ENCODE measurements at places on chromosomes 7 and 10.

- DNase-seq = no peak
Measured at GRCh38 chr7:33642312-33642711, 263.0 kb upstream of the BMPER start.

DNA sequence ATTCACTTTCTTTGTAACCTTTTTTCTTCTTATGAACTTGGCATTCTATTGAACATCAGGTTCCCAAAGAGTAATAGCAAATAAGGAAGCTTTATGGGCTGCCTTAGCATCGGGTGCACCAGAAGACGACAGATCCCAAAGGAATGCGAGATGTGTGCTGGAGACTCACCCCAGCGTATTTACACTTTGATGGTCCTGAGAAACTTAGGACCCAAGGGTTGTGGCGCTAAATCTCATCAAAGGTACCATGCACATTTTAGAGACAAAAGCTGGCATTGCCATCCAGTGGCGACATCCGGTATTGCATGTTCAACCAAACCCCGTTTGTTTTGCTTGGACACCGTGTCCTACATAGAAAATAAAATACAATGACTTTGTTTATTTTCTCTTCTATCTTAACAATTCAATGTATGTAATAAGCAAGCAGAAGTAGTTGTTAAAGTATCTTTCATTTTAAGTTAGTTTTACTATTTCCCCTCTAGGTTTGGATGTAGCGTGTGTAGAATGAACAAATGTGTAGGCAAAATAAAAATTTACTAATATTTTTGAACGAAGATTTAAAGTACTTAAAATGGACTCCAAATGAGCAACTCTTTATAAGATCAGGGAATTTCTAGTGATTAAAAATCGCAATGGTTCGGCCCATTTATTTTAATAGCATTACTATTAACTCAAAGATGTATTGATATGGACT lies 1154.8 kb downstream of the GATA3 start:
- DNase-seq = peak; percentile 3

DNA sequence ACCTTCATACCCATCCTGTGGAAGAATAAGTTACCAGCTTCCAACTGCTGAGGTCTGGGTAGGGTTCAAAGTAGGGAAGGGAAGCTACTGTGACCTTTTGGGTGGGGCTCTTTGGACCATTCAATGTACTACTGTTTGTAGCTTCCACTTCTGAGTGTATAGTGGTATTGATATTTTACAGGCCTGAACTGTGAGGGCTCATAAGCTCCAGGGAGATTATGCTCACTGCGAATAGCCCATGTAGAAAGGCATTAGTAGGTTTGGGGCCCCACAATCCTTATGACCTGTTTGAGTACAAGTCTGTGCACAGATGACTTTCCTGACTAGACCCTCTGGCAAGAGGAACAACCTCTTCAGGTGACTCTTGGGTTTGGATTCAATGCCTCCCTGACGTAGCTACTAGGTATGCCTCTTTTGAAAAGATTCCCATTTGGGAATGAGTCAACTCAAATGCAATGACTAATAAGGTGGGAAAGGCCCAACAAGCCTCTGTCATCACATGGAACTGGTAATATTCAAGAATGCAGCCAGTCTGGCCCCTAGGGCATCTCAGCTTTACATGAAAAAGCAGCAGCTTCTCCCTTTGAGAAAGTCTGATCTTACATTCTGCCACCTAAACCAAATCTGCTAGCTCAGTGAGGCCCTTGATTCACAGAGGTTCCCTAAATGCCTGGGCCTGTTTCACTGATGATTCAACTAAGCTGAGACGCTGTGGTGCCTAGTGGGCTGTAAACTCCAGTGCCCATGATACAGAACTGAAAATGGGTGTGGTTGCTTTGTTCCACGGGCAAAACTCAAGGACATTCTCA lies 79.8 kb downstream of the ABI1 start:
- DNase-seq = no peak

DNA sequence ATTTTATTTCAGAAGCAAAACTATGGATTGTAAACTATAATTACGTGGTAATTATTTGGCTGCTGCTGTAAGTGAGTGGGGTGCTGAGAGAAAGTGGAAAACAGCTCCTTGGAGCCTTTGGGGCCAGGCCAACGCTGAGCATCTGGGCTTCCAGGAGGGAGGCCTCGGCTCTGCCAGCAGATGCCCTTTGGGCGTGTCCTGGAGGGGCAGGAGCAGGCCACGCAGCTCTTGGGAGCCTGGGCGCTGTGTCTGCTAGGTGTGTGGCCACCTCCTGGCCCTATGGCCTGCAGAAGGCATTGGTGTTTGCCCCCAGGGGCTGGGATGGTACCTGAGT lies 423.3 kb downstream of the GLRX3 start:
- DNase-seq = no peak

GRCh38 chr7:113137241-113137640 lies 18.9 kb upstream of the SMIM30 start:
- DNase-seq = no peak

DNA sequence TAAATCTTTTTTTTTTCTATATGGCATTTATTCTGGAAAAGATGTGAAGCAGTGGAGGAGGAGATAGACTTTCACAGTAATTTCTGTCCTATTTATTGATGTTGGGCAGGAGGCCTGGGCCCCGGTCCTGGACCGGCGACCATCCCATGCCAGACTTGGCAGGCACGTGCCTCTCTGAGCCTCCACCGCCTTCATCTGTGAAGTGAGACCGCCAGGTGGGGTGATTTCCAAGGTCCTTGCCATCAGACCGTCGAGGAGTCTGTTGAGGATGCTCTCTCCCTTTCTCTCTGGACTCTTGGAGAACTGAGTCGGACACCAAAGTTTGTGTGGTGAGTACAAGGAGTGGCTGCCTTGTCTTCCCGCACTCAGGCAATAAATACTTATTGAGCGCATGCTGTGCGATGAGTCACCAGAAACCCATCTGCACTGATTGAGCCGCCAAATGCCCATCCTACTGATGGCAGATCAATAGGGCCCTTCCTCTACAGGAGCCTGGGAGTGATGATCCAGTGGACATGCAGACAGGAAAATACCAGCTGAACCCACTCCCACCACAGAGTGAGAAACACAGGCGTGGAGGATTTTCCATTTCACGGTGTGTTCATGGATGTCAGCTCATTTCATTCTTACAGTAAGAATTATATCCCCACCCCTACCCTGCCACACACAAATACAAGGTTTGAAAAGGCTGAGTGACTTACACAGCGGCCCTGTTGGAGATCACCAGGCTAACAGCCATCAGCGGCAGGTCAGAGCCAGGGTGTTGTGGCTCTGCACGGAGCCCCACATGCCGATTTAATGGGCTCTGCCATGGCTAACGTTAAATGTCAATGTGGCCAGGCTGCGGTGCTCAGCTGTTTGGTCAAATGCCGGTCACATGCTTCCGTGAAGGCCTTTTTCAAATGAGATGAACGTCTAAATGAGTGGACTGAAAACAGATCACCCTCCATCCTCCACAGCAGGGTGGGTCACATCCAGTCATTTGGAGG lies 11.5 kb upstream of the PRKAG2 start:
- DNase-seq = no peak

DNA sequence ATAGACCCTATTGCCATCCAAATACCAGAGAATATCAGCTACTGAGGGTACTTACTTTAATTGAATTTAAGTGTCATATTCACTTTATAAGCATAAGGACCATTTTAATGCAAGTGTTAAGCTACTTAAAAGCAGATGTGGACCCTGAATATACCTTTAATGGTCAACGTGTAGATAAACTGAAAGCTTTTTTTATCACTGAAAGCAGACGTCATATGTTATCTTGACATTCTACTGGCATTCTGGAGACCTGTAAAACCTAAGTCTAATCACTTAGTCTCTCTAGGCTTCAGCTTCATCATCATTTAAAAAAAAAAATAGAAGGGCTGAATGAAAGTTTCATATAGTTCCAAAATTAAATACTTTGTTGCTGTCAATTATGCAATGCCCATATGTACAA lies 116.5 kb downstream of the ELAPOR2 start:
- DNase-seq = no peak

GRCh38 chr10:110360857-110361474 lies 56.2 kb upstream of the SMNDC1 start:
- DNase-seq = no peak

- DNase-seq = no peak
Measured at GRCh38 chr7:40329601-40330153, 194.9 kb downstream of the SUGCT start.

GRCh38 chr10:2509081-2509531 lies 558.2 kb upstream of the PFKP start:
- no peak for DNase-seq

DNA sequence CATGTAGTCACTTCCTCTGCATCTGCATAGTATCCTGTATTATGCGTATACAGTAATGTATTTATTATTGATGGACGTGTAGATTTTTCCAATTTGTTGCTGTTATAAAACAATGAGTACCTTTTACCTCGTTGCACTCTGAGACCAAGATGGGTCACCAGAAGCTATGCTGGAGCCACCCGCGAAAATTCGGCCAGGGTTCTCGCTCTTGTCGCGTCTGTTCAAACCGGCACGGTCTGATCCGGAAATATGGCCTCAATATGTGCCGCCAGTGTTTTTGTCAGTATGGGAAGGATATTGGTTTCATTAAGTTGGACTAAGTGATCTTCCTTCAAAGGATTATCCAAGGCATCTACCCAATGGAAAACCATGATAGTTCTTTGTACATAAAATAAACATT lies 1.0 kb downstream of the PSMC2 start:
- DNase-seq = no peak

DNA sequence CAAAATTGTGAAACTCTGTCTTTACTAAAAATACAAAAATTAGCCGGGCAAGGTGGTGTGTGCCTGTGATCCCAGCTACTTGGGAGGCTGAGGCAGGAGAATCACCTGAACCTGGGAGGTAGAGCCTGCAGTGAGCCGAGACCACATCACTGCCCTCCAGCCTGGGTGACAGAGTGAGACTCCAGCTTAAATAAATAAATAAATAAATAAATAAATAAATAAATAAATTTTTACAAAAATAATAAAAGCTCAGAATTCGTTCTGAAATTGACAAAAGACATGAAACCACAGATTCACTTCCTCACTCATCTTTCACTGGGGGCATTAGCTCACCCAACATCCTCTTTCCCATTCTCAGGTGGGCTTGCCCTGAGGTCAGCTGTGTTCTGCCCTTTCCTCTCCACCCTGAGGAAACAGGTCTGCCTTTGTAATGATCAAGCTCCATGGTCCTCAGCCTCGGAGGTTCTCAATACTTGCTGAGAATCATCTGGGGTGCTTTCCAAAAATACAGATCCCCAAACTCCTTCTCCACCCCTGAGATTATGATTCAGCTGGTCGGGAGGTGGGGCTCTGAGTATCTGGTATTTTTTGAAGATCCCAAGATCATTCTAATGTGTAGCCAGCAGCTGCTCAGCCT lies 29.2 kb upstream of the APBB1IP start:
- no peak for DNase-seq

DNA sequence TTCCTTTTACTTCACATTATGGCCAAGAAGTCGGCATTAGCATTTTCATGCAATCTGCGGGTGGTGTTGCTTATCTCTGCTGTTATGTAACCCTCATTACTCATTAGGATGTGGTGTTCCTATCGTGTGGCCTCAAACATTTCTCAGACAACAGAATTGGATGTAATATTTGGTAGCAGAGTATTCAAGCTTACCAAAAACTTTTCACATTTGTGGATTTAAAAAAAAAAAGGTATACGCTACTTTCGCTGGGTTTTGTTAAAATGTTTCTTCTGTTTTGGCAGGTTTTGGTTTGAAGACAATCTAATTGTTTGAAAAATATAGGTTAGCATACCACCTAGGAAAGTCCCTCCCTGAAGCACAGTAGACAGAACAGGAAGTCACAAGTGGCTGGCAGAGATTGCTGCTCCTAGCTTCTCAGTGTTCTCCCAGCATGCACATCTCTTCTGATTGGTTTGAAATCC lies 128.8 kb downstream of the GATA3 start:
- no peak for DNase-seq

DNA sequence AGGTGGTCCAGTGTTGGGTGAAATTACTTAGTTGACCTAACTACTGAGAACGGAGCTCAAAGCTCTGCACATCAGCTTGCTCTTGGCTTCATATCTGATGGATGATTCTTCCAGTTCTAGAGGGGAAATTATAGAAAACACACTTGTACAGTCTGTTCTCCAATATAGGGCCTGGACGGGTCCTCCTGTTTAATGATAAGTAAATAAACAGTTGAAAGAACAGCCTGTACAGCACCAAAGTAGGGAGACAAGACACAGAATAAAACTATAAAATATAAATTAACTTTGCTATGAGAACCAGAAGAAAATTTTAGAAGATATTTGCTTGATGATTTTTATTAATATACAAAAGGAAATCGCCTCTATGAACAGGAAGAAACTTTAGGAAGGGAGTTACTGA lies 271.7 kb downstream of the STK31 start:
- no peak for DNase-seq

GRCh38 chr10:21980691-21981090 lies 22.8 kb downstream of the DNAJC1 start:
- no peak for DNase-seq

DNA sequence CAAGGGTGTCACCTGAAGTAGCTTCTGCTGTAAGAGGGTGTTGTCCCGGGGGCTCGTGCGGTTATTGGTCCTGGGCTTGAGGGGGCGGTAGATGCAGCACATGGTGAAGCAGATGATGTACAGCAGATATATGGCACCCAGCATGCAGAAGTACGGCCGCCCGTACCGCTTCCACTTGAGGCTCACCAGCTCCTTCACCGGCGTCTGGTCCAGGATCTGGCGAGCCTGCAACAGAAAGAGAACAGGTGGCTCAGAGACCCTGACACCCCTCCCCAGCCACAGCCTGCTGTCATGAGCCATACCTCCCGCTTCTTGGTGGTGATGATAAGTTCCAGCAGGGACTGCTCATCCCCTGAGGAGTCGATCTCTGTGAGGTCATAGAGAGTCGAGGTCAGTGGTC lies 10.1 kb downstream of the TRPV6 start:
- DNase-seq = no peak

DNA sequence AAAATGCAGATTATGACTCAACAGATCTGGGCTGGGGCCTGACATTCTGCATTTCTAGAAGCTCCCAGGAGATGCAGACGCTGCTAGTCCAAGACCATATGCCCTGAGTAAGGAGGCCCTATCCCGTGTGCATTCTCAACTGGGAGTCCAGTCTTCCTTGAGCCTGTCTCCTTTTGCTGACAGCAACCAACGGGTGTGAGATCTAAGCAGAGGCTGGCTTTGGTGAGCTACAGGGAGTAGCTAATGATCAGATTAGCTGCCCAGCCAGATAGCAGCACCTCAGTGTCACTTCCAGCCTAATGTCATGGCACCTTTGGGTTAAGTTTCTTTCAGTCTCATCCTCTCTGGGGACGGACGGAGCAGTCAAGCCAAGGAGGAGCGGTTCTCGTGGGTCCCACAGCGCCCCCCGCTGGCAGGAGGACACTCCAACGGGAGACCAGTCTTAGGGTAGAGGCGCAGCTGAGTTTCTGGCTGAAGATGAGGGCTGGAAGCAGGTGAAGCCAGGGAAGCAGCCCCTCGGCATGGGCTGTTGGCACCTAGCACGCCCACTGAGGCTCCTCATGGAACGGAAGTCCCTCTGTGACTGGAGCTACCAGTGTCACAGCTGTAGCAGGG lies 154.0 kb downstream of the CCDC3 start:
- no peak for DNase-seq

GRCh38 chr7:49721441-49721840 lies 52.0 kb upstream of the VWC2 start:
- no peak for DNase-seq

- DNase-seq = no peak
Measured at GRCh38 chr7:133698127-133698526, 429.0 kb upstream of the LRGUK start.

All from GM12892 (cell line).